ENCODE measurements at places on chromosomes 4 and X.

GRCh38 chr4:41145571-41146078 lies 68.7 kb downstream of the APBB2 start:
- no peak for DNase-seq

DNA sequence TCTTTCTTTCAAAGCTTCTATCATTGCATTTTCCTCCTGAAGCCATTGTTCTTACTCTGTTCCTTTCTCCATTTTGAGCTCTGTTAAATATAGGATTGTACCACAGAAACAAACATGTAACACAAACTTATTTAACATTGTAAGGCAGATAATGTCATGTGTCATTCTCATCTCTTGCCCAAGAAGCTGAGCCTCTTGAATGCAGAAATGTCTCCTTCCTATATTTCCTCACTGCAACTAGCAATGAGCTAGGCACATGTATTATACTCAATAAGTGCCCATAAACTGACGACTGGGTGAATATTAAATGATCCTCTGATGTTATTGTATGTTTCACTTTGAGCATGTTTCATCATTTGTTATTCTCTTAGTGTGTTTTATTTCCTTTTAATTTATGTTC lies 56.7 kb upstream of the SLC7A11 start:
- DNase-seq = no peak

DNA sequence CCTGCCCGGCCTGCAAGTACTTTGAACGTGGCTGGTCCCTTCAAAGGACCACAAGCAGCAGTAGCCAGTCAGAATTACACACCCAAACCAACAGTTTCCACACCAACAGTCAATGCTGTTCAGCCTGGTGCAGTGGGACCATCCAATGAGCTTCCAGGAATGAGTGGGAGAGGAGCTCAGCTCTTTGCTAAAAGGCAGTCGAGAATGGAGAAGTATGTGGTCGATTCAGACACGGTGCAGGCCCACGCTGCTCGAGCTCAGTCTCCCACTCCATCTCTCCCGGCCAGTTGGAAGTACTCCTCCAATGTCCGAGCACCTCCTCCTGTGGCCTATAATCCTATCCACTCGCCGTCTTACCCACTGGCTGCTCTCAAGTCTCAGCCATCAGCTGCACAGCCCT lies 104.4 kb upstream of the MYOZ2 start:
- no peak for DNase-seq

DNA sequence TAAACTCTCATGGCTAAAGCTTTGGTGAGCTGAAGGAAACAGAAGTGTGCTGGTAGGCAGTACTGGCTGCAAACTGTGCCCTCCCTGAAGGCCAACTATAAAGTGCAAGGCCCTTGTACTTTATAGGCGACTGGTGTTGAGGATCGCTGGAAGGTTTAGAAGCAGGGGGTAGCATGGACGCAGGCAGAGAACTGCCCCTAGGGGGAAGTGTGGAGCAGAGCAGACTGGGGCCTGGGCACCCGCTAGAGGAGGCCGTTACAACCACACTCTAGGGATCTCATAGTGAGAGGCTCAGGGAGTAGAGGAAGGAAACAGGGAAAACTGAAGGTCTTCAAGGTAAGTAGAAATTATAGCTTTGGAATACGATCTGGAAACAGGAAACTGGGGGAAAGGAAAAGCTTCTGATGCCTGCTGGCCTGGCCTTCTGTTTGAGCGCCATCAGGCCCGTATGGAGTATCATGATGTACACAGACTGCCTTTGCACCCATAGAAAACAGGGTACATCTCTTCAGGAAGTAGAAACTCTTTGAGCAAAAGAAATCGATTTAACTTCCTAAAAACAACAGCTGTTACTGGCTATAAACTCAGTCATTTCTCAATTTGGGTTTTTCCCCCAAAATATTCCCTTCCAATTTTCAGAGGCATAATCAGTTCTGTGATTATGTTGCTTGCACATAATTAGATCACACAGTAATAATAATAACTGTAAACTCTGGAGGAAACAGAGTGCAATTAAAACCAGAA lies 23.9 kb upstream of the TMSB4X start:
- no peak for DNase-seq

Measured in stimulated activated CD4-positive, alpha-beta T cell treated with anti-CD3 and anti-CD28 coated beads, Interleukin-1b, Interleukin-23, amount 100 ng/mL, for 24 hours (primary cell).